Stimulated activated naive CD4-positive, alpha-beta T cell treated with Interleukin-2 at 50 U/mL for 16 hours (primary cell): ENCODE measurements at places on chromosomes 12 and 14.

- no peak for DNase-seq
Observed at GRCh38 chr12:11769723-11770514, 120.4 kb downstream of the ETV6 start.

GRCh38 chr14:49879646-49880204 lies 13.2 kb upstream of the ARF6 start:
- DNase-seq: peak; percentile 36

- DNase-seq: no peak
Observed at GRCh38 chr12:123077298-123078119, 73.4 kb downstream of the PITPNM2 start.

GRCh38 chr12:19528750-19529149 lies 89.5 kb downstream of the AEBP2 start:
- no peak for DNase-seq

DNA sequence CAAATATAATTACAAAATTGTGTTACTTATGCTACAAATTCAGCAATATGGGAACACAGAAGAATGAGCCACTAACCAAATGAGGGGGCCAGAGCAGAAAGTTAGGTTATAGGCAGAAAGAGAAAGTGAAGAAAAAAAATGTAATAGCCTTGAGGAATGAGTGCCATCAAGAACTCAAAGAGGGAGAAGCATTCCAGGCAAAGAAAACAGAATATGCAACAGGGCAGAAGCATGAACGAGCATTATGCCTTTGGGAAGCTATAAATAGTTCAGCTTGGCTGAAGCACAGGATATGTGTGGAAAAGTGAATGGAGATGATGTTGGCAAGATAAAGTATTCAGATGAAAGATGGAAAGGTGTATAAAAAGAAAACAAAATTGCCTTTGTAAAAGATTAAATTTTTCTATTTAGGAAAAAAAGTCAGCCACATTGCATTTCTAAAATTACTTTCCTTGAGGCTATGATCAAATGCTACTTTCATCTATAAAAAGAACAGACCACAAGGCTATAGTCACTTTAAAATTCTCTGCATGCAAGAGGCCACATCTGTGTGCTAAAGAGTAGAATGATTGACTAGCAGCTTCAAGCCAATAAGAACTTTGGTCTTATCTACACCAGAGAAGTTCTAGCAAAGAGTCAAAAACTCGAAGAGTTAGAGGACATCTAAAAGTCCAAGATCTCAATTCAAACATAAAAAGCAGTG lies 193.6 kb upstream of the GARIN6 start:
- DNase-seq: no peak

DNA sequence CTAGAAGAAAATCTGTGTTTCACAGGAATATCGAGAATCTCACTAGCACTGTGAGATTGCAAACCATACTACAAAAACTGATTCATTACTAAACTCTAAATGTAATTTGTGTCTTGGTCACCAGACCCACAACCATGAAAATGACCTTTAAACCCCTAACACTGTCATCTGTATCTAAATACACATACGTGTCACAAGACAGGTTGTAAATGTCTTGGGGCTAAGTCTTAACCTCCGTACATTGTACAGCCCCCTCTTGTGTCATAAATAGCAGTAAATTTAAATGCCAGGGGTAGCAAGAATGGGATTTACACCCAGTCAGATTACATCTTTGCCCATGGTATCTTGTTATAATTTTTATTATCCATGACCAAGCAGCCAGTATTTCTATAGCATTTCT lies 117.3 kb downstream of the GPR135 start:
- no peak for DNase-seq

DNA sequence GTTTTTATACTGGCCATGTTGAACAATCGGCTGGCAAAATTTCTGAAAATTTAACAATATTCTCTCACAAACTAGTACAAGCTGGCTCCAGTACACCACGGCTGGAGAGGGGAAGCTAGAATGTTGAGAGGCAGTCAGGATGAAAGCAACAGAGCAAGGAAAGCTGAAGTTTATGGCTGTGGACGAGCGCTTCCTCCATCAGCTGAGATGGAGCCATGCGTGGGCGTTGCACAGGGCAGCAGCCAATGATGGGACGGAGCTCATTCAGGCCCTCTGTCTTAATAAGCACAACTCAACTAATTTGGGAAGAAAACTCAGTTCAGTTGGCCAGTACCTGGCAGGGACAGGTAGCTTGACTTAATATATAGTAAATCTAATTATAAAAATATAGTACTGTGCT lies 14.1 kb upstream of the DCP1B start:
- DNase-seq: no peak

- no peak for DNase-seq
Observed at GRCh38 chr14:72172049-72172448, 239.8 kb downstream of the RGS6 start.

GRCh38 chr14:63224196-63224595 lies 20.0 kb downstream of the RHOJ start:
- DNase-seq: no peak

DNA sequence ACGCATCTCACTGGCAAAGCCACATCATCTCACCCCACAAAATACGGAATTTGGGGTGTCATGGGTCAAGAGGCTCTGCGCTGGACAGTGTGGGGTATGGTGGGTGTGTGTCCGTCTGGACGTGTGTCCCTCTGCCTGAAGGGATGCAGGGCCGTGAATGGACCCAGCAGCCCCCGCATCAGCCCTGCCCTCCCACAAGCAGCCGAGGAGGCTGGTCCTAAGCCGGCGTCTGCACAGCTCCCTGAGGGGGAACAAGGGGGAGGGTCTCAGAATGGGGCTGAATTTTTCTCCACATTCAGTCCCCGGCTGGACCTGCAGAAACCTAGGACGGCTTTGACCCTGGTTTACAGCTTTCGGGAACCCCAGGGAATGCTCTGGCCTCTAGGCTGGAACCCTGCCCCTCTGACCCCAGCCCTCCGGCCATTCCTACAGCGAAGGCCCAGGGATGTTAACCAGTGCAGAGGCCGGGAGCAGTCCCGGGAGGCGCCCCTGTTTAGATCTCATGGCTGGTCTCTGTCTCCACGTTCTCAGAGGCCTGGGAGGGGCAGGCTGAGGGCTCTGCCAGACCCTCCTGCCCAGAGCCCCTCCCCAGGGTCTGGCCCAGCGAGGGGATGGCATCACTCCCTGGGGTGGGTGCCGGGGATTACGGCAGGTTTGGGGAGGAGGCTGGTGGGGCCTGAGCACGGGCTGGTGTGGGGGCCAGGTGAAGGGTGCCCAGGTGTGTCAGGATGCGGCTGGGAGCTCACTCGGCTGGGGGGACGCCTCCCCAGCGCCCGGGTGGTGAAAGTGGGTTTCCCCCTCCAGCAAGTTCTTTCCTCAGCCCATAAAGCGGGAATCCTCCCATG lies 156.5 kb upstream of the C14orf180 start:
- no peak for DNase-seq

GRCh38 chr14:96629558-96630222 lies 127.5 kb downstream of the PAPOLA start:
- DNase-seq: no peak

DNA sequence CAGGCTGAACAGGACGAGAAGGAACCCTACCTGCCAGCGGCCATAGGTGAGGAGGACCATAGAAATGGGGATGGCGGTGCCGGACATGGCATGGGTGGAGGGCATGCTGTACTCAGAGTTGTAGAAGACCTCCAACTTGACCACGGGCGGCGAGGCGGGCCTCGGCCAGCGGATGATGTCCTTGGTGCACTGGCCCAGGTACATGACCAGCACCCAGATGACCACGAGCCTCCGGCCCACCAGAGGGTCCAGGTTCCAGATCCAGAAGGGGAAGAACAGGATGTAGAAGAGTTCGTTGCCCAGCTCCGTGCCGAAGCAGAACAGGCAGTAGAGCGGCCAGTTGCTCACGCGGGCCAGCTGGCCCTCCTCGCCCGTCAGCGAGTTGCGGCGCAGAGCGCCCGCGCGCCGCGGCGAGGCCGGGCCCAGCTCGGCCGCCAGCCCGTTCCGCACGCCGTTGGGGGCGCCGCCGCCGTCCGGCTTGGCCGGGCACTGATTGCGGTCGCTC lies 582 bp downstream of the SGPP1 start:
- no peak for DNase-seq

- DNase-seq: no peak
Observed at GRCh38 chr12:113083863-113084435, 27.4 kb downstream of the DTX1 start.

DNA sequence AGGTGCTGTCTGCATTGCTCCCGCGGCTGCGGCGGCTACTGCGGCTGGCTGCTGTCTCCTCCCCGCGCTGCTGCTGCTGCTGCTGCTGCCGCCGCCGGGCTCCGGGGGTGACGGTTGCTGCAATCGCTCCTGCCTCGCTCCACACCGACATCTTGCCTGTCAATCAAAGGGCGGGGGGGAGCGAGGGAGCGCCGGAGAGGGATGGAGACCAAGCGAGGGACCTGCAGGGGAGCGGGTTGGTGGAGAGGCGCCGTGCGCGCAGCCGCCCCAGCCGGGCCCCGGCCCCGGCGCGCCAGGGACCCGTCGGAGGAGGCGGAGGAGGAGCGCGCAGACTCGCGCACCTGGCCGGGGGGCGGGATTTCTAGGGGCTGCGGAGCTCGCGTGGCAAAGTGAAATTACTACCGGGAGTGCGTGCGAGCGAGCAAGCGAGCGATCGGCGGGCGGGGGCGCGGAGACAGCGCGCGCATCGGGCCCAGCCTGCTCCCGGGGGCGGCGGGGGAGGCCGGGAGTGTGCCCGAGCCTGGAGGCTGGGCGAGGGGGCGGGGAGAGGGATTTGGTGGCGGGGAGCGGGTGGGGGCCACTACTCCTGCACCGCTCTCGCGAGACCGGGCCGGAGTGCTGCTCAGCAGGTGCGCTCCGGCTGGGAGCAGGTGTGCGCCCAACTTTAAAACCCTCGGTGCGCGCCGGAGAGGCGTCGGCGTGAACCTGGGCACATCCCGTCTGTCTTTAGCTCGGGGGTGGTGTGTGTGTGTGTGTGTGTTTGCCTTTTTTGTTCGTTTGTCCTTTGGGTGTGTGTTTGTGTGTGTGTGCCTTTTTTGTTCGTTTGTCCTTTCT lies at the start of gene KSR2:
Gene KSR2, minus strand, starts transcription at position 165 of the 834 bp plus-strand sequence. CDS start 735 bp downstream, outside the sequence.
- peak; percentile 30 for DNase-seq

GRCh38 chr14:89507926-89508460 lies 91.0 kb upstream of the FOXN3 start:
- DNase-seq: no peak

GRCh38 chr12:95322326-95322725 lies 104.7 kb downstream of the VEZT start:
- DNase-seq: no peak

DNA sequence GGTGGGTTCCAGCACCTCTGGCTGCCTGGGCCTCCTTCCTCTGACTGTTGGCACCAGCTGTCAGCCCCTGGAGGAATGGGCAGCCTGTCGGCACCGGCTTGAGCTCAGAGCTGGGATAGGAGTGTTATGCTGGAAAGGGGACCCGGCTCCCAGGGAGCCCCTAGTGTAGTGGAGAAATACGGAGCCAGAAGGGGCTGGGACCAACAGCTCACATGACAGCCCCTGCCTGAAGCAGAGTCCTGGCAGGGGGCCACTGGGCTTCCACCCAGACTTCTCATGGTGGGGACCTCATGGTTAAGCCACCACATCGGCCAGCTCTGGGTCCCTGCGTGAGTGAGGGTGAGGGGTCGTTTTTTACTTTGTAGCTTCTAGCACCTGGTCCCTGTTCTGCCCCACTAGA lies 174.5 kb downstream of the TSPAN9 start:
- DNase-seq: no peak

GRCh38 chr12:91381309-91381804 lies 198.7 kb upstream of the DCN start:
- DNase-seq: no peak

DNA sequence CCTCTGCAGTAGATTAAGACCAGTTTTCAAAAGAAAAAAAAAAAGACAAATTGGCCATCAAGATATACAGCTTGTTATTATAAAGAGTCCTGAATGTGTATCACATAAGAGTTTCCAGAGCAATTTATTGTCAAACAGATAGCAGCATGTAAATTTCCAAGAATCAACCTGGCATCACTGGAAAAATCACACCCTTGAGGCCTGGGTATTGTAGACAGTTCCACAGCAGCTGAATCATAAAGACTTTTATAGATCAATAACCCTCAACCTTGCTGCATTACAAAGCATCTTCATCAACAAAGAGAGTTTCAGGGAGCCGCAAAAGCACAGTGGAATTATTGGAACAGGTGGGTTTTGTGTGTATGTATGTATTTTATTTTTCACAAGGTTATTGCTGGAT lies 94.6 kb upstream of the LRIG3 start:
- DNase-seq: no peak

- no peak for DNase-seq
Observed at GRCh38 chr14:100823413-100824080, 2.4 kb upstream of the MEG3 start.

DNA sequence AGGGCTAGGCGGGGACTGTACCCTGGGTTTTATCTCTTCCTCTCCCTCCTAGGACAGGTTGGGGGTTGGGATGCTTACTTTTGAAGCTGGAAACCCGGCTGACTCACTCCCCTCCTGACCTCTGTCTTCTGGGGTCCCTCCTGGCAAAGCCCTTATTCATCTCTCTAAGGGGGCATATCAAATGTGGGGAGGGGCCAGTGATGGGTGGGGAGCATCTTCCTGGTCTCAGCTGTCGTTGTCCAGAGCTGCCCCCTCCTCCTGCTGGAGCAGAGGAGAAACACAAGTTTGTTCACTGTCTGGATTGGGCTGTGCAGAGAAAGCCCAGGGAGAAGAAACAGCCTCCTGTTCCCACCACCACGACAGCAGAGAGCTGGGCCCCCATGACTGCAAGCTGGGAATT lies 85.8 kb downstream of the TNFAIP2 start:
- no peak for DNase-seq

DNA sequence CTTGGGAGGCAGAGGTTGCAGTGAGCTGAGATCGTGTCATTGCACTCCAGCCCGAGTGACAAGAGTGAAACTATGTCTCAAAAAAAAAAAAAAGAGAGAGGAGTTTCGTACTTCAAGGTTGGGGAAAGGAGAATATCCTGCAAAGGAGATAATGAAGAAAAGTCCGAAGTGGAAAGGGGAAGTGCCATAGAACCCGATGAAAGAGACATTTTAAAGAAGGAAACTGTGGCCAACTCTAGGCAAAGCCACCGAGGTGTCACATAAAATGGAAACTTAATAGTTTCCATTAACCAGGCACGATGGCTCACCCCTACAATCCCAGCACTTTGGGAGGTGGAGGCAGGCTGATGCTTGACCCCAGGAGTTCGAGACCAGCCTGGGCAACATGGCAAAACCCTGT lies 15.0 kb upstream of the LTBP2 start:
- no peak for DNase-seq

- DNase-seq: no peak
Observed at GRCh38 chr12:71201136-71201679, 43.4 kb upstream of the TSPAN8 start.

DNA sequence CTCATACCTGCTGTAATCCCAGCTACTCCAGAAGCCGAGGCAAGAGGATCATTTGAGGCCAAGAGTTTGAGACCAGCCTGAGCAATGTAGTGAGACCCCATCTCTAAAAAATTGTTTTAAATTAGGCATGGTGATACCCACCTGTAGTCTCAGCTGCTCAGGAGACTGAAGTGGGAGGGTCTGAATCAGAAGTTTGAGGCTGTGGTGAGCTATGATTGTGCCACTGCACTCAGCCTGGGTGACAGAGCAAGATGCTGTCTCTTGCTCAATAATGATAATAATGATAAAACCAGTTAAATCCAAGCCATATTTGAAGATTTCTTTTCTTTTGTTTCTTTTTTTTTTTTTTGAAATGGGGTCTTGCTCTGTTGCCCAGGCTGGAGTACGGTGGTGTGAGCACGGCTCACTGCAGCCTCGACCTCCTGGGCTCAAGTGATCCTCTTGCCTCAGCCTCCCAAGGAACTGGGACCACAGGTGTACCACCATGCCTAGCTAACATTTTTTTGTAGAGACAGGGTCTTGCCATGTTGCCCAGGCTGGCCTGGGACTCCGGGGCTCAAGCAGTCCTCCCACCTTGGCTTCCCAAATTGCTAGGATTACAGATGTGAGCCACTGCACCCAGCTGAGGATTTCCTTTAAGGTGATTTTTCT lies 12.8 kb downstream of the PSMA6 start:
- no peak for DNase-seq
